ENCODE measurements at places on chromosomes 16 and 17.

- no peak for DNase-seq
Measured at GRCh38 chr17:57527221-57528057, 217.7 kb downstream of the CCDC182 start.

- no peak for DNase-seq
Measured at GRCh38 chr16:85562093-85562786, 50.9 kb upstream of the GSE1 start.

DNA sequence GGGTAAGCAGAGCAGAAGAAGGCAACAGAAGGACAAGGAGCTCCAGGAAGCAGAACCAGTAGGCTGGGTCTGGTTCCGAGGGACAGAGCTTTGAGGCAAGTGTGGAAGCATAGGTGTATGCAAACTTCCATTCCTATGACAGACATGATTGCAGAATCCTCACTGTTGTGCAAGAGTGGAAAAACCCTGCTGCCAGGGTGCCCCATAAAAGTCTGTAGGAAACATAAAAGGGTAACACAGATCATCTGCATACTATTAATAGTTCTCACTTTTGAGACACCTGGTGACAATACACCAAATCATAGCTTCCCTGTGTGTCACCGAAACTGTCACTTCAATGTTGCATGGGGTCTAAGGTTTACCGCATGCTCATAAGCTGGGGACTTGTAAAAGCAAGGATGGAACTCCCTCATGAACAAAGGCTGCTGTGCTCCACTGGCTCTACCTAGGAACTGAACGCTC lies 39.7 kb downstream of the ARHGAP17 start:
- no peak for DNase-seq

- peak; percentile 8 for DNase-seq
Measured at GRCh38 chr17:1055751-1056645, 59.1 kb downstream of the TIMM22 start.

GRCh38 chr16:22005746-22006145 lies 2.2 kb upstream of the MOSMO start:
- no peak for DNase-seq

DNA sequence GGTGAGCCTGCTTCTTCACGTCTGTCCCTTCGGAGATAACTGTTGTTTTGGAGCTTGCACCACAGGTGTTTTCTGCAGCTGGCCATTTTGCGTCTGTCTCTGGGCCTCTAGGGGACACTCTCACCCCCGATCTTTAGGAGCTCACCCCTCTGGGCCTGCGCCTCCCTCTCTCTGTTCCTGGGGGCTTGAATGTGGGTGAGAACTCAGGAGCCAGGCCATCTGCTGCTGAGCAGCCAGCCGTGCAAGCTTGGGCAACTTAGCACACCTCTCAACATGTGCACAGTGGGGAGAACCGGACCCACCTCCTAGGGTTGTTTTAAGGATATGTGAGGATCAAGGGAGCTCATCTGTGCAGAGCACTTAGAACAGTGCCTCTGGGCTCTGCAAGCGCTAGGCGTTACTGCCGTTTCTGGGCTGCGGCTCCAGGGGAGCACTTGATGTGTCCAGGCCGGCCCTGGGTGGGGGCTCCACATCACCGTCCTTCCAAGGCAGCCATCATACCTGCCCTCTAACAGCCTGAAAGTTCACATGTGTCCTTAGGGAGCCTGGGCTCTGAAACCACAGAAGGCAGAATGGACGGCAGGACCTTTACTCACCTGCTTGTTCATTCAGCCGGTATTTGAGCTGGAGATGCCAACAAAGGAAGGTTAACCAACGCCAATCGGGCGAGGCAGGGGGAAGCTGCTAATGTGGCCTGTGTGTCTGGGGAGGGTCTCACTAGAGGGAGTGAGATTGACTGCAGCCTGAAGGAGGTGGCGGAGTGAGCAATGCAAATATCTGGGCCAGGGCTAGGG lies 66.3 kb downstream of the MRC2 start:
- no peak for DNase-seq

GRCh38 chr16:54275956-54276355 lies 10.6 kb downstream of the IRX3 start:
- DNase-seq: no peak

DNA sequence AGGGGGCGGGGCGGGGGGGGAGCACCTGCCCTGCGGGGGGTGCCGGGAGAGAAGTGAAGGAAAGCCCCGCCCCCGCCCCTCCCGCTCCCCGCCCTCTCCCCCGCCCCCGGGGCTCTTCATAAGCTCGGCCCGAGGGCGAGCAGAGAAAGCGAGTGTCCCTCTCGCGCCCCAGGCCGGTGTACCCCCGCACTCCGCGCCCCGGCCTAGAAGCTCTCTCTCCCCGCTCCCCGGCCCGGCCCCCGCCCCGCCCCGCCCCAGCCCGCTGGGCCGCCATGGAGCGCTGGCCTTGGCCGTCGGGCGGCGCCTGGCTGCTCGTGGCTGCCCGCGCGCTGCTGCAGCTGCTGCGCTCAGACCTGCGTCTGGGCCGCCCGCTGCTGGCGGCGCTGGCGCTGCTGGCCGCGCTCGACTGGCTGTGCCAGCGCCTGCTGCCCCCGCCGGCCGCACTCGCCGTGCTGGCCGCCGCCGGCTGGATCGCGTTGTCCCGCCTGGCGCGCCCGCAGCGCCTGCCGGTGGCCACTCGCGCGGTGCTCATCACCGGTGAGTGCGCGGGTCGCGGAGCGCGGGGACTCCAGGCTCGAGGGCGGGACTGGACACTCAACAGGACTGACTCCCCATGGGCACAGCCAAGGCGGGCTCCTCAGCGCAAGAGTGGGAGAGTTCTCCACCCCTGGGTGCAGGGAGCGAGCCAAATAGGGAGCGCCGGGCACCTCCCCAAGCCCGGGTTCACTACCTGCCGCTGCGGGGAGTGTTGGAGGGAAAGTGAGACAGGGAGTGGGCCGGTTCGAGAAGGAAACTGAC lies at the start of gene HSD11B2:
Gene HSD11B2, plus strand, starts transcription at position 145 of the 798 bp plus-strand sequence. Its CDS starts 128 bp downstream, at position 273.
- DNase-seq: no peak

- DNase-seq: no peak
Measured at GRCh38 chr17:39213852-39214251, 11.9 kb downstream of the STAC2 start.

GRCh38 chr16:68737046-68737729 lies at the start of gene CDH1:
Gene CDH1 (plus strand): TSS chr16:68737292. CDS start chr16:68737416, 124 bp downstream.
- DNase-seq: no peak

DNA sequence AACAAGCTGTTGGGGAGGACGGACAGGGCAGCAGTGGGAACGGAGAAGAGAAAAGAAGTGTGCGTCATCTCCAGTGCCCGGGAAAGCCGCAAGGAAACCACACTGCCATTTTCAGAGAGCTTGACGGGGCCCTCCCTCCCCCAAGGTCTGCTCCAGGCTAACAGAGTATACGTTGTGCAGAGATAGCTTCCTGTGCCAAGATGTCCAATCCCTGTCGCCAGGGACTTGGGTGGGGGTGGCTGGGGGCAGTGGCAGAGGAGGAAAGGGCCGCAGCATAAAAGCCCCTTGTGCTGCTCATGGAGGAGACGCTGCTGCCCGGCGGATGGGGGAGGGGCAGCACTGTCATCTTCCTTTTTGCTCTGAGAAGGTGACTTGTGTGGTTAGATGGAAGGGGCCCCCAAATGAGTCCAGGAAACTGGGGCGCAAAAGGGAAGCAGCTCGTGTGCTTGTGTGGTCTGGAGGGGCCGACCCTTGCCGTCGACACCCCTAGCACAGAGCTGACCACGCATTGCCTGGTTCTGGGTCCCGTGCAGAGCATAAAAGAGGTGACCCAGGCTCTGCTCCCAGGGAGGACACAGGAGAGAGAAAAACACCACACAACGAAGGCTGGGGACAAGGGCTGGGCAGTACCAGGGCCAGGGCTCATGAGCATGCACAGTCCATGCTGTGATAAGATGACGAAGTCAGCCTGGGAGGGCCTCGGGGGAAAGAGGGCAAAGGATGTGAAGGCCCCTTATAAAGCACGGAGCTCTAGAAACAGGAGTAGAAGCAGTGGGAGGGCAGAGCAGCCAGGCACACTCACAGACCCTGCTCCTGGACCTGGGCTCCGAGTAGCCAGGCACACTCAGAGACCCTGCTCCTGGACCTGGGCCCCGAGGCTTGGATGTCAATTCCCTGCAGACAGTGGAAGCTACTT lies 372.7 kb downstream of the SLC39A11 start:
- peak; percentile 12 for DNase-seq
